T-cell (primary cell): ENCODE measurements at places on chromosomes 5 and 9.

DNA sequence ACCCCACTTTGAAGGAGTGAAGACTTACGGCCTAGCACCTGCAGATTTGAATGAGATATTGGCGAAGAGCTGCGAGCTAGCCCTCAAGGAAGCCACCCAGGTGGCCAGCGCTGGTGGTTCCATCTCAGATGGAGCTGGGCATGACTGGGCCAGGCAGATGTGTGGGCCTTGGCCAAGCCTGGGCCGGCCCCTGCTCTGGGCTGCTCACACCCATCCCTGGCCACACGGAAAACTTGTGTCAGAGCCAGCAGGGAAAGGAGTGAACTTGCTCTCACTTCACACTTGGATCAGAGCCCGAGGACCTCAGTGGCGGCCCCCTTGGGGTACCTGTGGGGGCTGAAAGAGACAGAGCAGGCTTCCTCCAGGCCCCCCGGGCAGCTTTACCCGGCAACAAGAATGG is 44.2 kb downstream of the ROPN1L start:
- DNase-seq: no peak

DNA sequence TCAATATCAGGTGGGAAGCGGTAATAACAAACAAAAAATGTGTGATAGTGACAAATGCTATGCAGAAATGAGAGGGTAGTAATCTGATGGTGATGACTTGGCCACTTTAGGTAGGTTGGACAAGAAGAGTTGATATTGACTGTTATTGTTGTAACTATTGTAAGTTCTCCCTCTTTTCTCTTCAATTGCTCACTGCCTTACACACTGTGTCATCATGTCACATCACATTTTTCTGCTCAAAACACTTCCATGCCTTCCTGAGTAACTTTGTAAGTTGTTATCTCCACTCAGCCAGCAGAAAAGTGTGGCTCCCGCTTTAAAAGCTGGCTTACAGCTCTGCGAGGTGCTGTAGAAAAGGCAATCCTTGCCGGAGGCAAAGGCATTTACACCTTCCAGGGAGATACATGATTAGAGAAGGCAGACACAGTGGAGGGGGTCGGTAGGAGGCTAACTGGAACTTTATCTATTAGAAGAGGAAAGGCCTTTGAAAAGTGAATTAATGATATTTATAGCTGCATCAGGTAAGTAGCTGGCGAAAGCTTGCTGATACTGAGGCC is 85.2 kb upstream of the CLINT1 start:
- DNase-seq: no peak

GRCh38 chr9:9061627-9062026 is 1262.0 kb upstream of the DMAC1 start:
- no peak for DNase-seq

- no peak for DNase-seq
Observed at GRCh38 chr5:15827741-15828140, 327.8 kb downstream of the FBXL7 start.

DNA sequence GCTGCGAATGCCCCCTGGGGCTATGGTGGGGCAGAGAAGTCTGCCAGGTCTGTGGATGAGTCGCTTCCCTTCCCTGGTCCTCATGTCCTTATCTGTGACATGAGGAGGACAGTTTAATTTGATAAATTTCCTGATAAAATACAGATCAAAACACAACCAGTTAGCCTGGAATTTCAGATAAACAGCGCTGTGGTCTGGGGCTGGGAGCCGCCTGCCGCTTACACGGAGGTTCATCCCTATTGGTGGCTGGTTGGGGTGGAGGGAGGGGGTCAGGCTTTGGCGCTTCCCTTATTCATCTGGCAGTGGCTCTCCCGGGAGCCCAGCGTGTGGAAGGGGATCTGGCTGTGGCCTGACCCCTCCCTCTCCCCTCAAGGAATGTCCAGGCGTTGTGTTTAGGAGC is 17.9 kb downstream of the CRB2 start:
- no peak for DNase-seq

DNA sequence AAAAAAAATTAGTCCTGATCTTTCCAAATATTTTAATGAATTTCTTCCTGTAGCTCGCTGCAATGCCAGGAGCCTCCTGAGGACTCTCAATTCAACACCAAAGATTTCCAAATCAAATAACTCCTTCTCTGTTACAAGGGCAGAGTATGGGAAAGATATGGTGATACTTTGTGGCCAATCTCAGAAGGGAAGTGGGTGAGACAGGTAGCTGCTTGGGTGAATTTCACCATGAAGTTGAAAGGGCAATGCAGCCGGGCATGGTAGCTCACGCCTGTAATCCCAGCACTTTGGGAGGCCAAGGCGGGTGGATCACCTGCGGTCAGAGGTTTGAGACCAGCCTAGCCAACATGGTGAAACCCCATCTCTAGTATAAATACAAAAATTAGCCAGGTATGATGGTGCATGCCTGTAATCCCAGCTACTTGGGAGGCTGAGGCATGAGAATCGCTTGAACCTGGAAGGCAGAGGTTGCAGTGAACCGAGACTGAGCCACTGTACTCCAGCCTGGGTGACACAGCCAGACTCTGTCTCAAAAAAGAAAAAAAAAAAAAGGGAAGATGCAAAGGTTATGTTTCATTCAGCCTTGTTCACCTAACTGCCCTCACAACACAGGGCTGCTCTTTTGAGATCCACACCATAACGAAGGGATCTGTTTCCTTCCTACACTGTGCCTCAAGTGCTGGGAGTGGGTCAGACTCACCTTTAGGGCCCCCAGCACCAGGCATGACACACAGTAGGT is 58.6 kb downstream of the PTPN3 start:
- no peak for DNase-seq

GRCh38 chr9:99905833-99906402 is 536 bp upstream of the STX17 start:
- no peak for DNase-seq

GRCh38 chr9:126108240-126108639 is 218.4 kb upstream of the MVB12B start:
- no peak for DNase-seq

DNA sequence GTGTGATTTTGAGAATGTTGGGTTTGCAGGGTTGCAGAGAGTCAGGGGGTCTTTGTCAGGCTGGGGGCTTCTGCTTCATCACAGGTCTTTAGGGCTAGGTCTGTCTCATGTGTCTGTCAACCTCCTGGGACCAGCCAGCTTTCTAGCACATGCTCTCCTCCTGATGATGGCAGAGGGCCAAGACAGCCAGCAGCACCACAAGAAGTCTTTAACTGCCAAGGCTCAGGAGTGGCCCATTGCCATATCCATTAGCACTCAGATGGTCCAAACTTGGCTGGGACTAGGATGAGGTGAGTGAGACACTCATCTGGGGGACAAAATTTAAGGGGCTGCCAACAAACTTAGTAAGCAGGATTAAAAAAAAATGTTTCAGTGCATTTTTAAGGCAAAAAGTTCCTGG is 384.2 kb upstream of the CDH10 start:
- DNase-seq: no peak

GRCh38 chr9:27206041-27206440 is 90.9 kb downstream of the EQTN start:
- DNase-seq: no peak

DNA sequence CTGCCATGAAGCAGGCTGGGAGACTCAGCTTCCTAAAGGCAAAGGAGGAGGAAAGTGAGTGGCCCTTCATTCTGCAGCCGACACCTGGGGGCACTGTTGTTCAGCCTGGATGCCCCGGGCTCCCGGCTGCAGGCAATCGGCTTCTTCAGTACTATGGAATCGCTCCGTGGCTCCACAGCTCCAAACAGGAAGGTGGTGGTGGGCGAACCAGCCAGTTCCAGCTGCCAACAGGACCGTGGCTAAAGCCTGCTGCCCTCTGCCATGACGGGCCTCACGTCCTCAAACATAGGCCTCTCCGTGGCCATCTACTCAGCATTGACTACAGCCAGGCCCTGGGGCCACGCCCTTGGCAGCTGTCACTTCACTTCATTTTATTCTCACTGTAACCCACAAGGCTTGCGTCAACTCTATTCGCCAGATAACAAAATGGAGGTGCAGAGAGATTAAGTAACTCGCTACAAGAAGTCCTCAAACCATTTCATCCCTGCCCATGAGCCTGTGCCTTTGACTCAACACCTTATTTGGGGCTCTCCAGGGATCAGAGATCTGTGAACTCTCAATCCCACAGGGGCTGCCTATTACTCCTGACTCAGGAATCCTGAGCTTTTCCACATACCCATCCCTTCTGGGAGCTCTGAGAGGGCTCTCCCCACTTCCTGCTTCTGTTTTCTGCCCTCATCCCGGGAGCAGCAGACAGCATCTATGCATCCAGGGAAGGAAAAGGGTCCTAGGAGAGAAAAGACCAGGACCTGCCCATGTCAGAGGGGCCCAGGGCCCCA is 38.0 kb downstream of the PAX5 start:
- DNase-seq: peak; percentile 13

- no peak for DNase-seq
Observed at GRCh38 chr9:98709968-98710965, 1.5 kb upstream of the GABBR2 start.

- DNase-seq: no peak
Observed at GRCh38 chr5:105530716-105531261, 1968.2 kb upstream of the NUDT12 start.

DNA sequence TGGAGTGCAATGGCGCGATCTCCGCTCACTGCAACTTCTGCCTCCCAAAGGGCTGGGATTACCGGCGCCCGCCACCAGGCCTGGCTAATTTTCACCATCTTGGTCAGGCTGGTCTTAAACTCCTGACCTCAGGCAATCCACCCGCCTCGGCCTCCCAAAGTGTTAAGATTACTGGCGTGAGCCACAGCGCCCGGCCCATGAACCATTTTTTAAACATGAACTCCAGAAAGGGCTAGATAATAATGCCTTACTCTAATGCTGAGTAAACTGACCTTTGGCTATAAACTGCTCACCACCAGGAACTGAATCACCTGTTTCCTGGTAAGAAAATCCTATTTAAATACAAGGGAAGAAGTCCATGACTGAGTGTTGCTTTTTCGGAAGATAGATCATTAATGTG is 23.2 kb upstream of the DAB2 start:
- DNase-seq: no peak

DNA sequence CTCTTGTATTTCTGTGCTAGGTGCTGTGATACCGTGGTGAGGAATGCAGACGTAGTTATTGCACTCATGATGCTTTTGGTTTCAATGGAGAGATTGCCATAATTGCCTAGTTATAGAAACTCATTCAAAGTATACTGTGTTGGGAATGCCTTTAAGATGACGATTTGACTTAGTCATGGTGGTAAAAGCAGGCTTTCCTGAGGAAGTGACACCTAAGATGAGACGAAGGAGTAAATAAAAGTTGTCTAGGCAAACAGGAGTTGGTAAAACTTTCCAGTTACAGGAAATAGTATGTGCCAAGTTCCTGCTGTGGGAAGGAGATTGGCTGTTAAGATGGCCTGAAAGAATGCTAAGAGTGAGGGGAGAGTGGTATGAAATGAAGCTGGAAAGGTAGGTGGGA is 48.1 kb downstream of the FOCAD start:
- no peak for DNase-seq

DNA sequence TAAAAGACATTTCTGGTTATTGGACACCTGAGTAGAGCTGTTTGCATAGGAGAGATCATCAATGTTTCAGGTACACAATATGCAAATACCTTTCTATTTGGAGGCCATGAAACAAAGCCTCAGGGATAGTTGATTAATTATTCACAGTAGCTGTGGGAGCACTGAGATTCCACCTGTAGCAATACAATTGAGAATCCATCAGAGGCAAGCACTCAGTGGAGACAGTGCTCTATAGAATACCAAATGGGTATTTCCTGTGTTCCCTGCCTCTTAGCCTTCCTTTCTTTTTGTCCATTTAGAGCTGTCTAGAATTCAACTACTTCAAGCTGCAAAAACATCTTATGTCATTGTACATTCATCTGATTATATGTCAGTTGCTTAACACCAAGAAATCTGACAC is 1754.0 kb upstream of the ACO1 start:
- DNase-seq: no peak

DNA sequence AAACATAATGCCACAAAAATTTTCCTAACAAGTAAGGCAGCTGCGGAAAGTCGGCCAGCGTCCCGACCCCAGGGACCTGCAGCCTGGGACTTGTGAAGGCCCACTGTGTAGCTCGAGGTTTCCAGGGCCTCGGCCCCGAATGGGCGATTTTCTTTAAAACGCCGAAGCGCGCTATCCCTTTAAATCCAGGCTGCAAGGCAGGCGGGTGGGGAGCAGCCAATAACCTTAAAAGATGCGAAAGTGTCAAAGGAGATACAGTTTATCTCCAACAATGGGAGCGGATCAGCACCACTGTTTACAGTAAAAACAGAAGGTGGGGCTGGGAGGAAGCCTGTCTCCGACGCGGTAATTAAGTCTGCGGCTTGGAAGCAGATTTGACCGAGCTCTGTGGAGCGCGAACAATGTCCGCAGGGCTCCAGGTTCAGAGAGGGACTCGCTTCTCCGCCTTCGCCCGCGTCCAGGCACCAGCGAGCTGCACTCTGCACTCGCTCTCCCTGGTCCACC is 1.7 kb upstream of the ZSWIM6 start:
- DNase-seq: no peak

DNA sequence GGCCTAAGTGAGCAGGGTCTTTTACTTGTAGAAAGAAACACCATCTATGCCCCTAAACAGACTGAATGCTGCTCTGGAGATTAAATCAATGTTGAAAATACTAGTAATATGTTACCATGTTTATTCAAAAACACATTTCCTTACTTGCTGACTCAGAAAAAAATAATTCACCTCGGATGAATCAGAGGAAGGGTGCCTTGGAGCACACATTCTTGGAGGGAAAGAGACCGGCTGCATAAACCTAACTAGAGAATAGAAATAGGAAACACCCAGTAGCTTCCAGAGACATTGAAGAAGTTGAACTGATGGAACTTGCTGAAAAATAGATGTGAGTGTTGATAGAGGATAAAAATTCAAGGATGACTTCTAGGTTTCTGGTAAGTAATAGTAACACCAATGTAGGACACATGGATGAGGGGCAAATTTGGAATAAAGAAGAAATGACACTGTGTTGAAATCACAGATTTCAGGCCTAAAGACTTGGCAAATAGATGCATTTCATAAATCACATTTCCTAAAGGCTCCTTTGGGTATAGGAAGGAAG is 76.9 kb upstream of the MINAR2 start:
- no peak for DNase-seq

GRCh38 chr9:79551994-79552393 is 19.8 kb upstream of the TLE4 start:
- no peak for DNase-seq

- no peak for DNase-seq
Observed at GRCh38 chr5:86029308-86029707, 588.4 kb upstream of the COX7C start.

GRCh38 chr9:23229890-23230317 is 596.1 kb downstream of the ELAVL2 start:
- no peak for DNase-seq

DNA sequence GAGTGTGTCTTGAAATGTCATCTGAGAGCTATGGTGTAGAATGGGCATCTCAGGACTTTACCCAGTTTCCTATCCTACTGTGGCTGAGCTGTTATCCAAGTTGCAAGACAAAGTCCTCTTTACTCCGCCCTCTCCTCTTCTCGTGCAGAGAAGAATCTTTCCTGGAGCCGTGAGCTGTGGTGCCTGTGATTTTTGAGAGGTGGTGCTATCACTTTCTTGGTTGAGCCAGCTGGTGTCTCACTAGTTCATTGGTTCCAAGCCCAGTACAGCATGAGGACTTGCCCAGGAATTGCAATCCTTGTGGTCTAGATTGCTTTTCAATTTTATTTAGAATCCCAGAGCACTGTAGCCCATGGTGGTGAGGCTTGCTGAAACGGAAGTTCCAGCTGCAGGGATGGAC is 2300.3 kb downstream of the MAT2B start:
- no peak for DNase-seq

- no peak for DNase-seq
Observed at GRCh38 chr5:169911448-169912212, 68.7 kb downstream of the INSYN2B start.

GRCh38 chr5:111389390-111390082 is 122.8 kb downstream of the STARD4 start:
- no peak for DNase-seq

- DNase-seq: no peak
Observed at GRCh38 chr5:123365156-123365555, 58.0 kb downstream of the CEP120 start.
